ENCODE measurements at places on chromosomes 4 and X.

DNA sequence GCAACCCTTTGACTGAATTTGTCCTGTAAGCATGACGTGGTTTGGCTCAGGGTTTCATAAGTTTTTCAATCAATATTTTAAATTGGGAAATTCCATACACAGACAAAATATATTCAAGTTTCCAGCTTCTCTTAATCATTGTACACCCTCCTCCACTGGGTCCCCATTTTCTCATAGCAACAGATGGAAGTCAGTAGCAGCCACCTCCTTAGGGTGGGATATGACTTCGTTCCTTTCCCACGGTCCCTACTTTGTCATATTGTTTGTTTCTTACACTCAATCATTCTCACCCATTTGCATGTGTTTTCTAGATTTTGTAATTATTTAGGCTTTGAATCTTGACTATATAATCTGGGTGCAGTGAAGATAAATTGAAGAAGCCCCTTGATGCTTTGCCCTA lies 664.5 kb upstream of the IGFBP7 start:
- DNase-seq: no peak

DNA sequence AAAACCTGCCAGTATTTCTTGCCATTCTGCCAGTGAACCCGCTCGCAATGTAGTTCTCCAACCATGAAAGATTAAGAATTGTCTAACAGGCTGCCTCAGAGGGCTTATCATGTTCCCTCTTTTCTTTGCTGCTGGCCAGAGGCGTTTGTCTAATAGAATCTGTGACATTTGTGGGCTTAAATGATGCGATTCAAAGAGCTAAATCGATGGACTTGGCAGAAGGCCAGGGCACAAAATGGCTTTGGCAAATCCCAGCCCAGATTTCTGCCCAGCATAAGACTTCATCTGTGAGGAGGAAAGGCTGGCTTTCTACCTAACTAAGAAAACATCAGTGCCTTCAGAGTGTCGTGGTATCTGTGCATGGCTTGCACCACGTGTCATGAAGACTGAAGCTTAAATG lies 79.9 kb downstream of the TRPC5OS start:
- DNase-seq: no peak

DNA sequence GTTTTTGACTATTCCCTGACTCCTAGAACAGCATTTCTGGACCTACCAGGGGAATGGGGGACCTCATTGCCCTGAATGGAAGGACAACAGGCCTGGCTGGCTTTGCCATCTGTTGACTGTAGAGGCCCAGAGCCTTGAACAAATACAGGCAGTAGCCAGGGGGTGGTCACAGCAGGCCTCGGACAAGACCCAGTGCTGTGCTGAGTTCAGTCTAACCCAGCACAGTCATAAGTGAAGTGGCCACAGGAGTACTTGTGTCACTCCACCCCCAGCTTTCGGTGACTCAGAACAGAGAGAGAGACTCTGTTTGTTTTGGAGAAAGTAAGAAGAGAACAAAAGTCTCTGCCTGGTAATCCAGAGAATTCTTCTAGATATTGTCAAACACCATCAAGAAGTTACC lies 310.0 kb downstream of the PRR32 start:
- no peak for DNase-seq

- DNase-seq: peak; percentile 43
These were observed 660.3 kb upstream of the PITX2 start for GRCh38 chr4:111283066-111283677.

DNA sequence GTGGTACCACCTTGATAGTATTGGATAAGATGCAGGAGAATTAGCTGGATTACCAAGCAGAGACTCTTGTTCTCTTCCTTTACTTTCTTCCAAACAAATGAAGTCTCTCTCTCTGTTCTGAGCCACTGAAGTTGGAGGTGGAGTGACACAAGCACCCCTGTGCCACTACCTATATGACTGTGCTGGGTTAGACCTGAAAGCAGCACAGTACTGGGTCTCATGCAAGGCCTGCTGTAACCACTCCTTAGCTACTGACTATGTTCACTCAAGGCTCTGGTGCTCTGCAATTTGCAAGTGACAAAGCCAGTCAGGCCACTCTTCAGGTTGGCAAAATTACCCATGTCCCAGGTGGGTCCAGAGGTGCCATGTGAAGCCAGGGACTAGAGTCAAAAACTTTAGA lies 389.6 kb upstream of the MAOA start:
- no peak for DNase-seq

DNA sequence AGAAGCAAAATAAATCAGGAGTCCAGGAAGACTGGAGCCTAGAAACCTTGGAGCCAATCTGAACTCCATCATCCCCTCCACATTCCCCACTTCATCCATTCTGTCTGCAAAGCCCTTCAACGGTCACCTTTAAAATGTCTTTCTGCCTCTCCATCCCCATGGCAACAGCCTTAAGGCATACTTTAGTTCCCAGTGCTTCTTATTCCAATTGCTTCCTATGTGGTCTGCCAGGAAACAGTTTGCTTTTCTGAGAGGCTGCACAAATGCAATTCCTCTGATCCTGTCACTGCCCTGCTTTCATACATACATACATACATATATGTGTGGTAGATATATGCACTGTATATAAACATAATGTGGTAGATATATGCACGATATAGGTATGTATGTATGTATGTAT lies 786 bp upstream of the MAGEH1 start:
- DNase-seq: no peak

- DNase-seq: no peak
These were observed 700.6 kb upstream of the PITX2 start for GRCh38 chr4:111323496-111323895.

DNA sequence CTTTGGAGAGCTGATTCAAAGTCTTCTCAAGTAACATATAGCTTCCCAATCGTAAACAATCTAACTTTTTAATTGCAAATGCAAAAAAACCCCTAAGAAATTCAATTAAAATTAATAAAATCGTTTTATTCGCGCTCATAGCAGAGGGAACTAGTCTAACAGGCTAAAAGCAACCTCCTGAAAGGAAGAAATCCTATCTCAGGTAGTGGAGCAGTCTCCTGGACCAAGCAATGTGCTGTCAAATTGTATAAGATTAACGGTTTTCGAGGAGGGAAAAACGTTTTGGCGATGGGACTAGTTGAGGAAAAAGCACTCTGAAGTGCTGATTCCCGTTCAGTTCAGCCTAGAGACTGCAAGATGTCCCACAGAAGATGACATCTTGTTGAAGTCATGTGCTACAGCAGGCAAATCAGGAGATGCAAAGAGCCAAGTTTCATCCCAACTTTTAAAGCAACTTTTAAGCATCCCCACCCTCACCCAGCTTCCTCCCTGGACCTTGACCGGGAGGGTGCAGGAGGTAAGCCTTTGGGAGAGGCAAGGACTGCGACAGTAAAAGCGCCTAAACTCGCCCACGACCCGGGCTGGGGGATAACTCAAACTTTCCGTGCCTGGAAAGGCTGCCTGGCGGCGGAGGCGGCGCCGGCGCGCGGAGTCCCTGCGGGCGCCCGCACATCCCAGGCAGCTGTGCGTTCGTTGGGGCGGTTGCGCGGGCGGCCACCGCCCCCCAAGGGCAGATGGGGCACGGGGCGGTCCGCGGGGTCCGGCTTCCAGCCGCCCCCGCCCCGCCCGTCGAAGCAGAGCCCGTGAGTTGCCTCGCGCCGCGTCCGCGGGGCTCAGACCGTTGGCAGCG lies 784 bp downstream of the MAP7D3 start:
- DNase-seq: peak; percentile 25

- no peak for DNase-seq
These were observed 31.3 kb downstream of the TRIML2 start for GRCh38 chr4:188078116-188078515.

DNA sequence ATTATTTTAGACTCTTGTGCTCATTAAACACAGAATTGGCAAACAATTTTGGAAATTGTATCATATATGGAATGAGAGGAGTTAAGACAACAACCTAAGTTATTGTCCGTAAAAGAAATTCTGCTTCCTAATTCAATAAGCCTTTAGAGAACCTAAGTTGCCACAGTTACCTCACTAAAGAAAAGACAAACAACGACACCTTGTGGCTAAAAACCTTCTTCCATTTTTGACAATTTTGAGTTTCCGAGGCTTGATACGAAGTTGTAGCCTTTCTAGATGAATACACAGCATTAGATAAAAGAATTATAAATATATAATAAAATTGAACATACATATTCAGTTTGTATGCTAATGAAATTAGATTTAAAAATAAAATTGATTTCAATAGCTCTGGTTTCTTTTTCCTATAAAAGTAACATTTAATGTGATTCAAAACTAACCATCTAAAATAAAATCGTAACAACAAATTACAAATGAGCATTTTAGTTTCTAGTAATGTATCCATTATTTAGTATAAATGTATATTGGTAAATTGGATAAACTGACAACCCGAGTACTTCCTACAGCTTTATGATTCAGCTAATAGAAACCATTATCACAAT lies 275.1 kb downstream of the GPM6A start:
- DNase-seq: no peak

DNA sequence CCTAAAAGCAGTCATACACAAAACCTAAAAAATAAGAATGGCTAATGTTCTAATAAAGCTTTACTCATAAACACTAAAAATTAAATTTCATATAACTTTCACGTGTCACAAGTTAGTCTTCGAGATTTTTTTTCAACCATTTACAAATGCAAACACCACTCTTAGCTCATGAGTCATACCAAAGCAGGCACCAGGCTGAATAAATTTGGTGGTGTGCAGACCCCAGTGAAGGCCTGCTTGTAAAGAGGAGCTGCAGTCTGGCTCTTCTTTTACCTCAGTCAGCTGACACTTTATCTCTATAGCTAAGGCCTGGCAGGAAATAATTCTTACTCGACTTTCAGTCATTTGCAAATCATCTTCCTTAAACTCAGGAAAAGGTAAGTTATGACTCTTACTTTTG lies 37.4 kb downstream of the CLOCK start:
- DNase-seq: no peak

DNA sequence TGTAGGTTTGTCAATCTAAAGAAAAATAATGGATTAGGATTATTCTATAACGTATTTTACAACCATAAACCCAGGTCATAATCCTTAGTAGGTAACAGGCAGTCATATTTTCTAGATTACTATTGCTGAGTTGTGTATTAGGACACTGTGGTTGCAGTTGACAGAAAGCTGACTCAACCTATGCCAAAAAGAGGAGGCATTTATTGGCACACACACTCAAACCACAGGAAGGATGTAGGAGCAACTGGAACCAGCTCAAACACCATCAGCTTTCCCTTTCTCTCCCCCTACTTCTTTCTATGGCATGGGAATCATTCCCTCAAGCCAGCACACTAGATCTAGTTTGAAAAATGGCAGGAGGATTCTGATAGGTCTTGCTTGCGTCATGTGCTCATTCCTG lies 136.4 kb upstream of the FAM9C start:
- no peak for DNase-seq

DNA sequence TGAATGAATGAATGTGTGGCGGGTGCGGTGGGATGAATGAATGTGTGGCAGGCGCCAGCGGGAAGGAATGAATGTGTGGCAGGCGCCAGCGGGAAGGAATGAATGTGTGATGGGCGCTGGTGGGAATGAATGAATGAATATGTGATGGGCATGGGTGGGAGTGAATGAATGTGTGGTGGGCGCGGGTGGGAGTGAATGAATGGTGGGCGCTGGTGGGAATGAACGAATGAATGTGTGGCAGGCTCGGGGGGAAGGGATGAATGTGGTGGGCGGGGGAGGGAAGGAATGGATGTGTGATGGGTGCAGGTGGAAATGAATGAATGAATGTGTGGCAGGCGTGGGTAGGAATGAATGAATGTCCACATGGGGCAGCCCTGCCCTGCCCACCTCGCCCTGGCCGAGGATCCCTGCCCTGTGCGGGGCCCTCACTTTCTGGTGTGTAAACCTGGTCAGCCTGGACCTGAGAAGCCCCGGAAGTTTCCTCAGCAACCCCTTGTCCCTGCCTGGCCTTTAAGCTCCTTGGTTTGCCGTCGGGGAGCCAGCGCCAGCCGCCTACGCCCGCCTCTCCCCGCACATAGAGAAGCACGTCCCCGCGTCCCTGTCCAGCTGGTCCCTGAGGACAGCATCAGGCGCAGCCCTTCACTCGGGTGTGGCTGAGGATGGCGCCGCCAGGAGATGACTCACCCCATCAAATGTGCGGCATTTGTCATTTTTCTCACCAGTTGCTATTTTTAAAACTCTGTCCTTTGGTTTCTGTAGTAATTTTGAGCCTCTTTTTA lies 112.8 kb upstream of the LRPAP1 start:
- no peak for DNase-seq

- DNase-seq: no peak
These were observed 151.3 kb upstream of the LEF1 start for GRCh38 chr4:108320061-108320460.

- DNase-seq: no peak
These were observed 8.2 kb downstream of the CASP3 start for GRCh38 chr4:184641022-184641421.

DNA sequence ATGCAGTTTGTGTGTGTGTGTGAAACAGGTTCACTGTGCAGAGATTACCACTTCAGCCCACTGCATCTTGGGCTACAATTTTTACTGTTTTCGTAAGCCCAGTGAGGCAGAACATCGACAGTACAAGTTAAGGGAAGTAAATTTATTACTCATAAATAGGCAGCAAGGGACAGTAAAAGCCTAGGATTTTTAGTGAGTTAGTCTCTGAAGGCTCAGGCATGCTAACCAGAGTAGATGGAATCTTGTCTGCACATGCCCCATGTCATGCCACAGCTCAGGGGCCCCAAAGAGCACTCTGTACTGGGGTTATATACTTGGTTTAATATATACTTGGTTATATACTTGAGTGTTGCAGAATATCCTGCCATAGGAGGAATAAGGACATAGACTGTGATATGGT lies 825.7 kb downstream of the TECRL start:
- DNase-seq: no peak

DNA sequence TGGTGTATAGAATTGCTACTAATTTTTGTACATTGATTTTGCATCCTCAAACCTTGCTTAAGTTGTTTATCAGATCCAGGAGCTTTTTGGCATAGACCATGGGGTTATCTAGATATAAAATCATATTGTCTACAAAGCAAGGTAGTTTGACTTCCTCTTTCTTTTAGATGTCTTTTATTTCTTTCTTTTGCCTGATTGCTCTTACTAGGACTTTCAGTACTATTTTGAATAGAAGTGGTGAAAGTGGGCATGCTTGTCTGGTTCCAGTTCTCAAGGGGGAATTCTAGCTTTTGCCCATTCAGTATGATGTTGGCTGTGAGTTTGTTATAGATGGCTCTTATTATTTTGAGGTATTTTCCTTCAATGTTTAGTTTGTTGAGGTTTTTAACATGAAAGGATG lies 187.9 kb upstream of the LCORL start:
- no peak for DNase-seq
